ENCODE measurements at places on chromosomes 2 and 18. TPM values are rescaled to one million over a fixed set of nuclear protein-coding genes. Genes with fewer than 3 reads are reported as not detected.

GRCh38 chr2:23146011-23146410 lies 239.0 kb upstream of the KLHL29 start:
- DNase-seq = no peak

DNA sequence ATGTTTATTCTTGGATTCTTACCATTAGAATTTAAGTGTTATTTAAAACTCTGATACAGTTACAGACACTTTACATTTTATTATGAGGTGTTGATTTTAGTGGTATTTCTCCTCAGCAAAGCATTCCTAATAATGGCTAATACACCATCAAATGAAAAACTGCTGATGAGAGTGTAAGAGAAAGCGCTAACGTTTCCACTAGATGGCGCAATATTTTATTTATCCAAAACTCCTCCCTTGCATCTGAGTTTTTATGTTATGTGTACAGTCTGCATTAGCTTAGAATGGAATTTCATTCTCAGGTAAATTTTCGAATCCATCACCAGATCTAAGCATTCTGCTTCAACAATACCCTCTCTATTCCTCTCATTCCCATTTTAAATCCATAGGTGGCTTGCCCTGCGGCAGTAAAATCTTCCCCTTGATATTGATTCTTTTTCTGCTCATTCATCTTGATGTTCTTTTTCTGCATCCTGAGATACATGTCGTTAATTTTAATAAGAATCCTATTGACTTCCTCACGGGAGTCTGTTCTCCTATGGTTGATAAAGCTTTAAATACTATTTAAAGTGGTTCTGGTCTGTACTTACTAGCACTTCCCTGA lies 53.9 kb downstream of the PRKRA start:
- no peak for DNase-seq

DNA sequence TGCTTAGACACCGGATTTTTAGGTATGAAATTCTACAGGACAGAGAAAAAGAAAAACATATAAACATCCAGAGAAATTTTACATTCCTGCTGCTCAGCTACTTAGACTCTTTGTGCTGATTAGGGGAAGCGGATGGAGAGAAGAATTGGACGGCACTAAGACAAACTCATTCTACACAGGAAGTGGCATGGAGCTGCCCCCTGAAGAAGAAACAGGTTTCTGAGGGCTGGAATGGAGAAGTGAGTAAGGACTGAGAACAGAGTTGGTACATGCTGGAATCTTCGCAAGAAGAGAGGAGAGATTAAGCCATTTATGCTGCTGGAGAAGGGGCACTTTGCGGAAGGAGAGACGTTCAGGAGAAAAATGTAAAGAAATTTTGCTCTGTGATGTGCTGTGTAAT lies 253.0 kb upstream of the ERBB4 start:
- no peak for DNase-seq

Gene SGO2
- total RNA-seq = 1.7 TPM

DNA sequence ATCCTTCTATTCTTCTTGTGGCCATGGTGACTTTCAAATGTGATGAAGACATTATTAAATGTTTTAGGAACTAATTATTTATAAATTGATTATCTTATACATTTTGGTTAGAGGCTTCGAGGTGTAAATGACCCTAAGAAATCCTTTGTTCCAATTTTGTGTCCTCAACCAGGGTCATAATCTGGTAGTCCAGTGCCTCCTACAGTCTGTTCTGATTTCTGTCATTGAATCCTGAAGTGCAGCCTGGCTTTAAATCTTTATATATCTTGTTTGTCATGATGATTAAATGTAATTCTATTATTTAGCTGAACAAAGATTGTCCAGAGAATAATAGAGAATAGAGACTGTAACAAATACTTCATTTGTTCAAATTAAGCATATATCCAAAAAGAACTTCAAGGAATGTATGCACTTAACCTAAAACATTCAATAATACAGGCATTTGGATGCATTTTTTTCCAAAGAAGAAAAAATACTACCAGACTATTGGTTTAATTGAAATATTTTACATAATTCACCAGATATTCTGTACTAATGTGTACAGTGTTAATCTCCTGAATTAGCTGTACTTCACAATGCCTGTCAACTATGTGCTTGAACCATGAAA lies 89.8 kb downstream of the PRPF40A start:
- DNase-seq = no peak

DNA sequence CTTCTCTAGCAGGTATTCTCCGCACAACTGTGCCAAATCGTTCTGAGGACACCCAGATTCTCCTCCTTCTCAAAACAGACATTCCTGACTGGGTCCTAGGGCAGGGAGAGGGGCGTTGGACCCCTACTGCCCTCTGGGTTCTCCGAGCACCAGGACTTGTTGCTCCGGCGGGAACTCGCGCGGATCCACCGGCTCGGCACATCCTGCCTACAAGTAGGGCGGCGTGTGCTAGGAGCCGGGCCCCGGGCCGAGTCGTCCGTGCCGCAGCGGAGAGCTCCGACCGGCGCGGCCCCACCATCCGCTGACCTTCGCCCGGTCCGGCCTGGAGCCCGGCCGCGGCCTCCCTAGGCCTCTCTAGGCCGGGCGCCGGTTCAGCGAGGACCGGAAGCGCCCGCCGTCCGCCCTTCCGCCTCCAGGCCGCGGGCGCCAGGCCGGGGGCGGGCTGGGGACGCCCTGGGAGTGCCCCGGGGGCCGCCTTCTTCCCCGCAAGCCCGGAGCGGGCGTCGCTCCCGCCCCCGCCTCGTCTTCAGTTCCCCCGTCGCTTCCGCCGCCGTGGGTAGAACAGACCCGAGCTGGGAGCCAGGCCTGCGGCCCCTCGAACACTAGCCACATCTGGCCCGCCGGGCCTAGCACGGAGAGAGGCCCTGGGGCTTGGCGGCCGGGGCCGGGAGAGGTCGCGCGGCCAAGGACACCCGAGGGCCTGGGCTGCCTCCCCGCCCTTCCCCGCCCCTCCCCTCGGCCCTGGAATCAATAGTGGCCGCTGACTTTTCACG lies 7.6 kb upstream of the ONECUT2 start:
- no peak for DNase-seq

Gene GPBAR1
- 1.5 TPM for total RNA-seq

GRCh38 chr2:9527995-9528787 lies 27.4 kb downstream of the ADAM17 start:
- DNase-seq = no peak

Gene CDH20
- total RNA-seq = 0.75 TPM

Gene CTNNA2
- not detected for total RNA-seq

GRCh38 chr2:144456680-144457079 lies 63.2 kb downstream of the ZEB2 start:
- DNase-seq = no peak

DNA sequence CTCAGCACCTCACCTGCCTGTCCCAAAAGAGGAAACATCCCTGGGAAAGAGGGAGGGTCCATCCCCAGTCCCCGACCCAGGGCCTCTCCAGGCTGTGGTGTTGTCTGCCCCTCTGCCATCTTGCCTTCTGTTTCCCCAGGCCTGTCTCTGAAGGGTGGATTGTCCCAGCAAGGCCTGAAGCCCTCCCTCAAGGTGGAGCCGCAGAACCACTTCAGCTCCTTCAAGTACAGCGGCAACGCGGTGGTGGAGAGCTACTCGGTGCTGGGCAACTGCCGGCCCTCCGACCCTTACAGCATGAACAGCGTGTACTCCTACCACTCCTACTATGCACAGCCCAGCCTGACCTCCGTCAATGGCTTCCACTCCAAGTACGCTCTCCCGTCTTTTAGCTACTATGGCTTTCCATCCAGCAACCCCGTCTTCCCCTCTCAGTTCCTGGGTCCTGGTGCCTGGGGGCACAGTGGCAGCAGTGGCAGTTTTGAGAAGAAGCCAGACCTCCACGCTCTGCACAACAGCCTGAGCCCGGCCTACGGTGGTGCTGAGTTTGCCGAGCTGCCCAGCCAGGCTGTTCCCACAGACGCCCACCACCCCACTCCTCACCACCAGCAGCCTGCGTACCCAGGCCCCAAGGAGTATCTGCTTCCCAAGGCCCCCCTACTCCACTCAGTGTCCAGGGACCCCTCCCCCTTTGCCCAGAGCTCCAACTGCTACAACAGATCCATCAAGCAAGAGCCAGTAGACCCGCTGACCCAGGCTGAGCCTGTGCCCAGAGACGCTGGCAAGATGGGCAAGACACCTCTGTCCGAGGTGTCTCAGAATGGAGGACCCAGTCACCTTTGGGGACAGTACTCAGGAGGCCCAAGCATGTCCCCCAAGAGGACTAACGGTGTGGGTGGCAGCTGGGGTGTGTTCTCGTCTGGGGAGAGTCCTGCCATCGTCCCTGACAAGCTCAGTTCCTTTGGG lies 47.2 kb downstream of the BOLA3 start:
- no peak for DNase-seq

Gene SCYGR4
- not detected for total RNA-seq

Gene ZNF892
- 5.3 TPM for total RNA-seq

Gene DPP4
- 2.1 TPM for total RNA-seq

DNA sequence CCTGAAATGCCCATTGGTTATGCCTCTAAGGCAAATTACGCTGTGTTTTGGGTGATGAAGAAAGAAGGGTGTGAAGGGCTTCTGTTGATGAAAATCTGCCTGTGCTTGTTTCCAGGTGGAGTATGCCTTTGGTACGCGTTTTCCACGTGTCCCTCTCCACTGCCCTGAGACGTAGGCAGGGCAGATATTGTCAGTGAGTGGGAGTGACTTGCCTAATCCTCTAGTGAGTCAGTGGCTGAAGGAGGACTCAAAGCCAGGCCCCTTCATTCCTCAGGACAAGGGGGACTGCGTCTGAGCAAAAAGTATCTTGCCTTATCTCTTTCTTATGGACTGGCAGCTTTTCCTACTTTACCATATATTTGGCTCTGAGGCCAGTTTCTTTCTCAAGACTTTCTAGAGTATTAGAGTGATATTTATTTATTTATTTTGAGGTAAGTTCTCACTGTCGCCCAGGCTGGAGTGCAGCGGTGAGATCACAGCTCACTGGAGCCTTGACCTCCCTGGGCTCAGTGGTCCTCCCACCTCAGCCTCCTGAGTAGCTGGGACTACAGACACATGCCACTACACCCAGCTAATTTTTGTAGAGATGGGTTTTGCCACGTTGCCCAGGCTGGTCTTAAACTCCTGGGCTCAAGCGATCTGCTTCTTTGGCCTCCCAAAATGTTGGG lies 10.2 kb downstream of the RALB start:
- DNase-seq = no peak

- DNase-seq = no peak
Observed at GRCh38 chr2:171626949-171627348, 60.3 kb upstream of the DYNC1I2 start.

DNA sequence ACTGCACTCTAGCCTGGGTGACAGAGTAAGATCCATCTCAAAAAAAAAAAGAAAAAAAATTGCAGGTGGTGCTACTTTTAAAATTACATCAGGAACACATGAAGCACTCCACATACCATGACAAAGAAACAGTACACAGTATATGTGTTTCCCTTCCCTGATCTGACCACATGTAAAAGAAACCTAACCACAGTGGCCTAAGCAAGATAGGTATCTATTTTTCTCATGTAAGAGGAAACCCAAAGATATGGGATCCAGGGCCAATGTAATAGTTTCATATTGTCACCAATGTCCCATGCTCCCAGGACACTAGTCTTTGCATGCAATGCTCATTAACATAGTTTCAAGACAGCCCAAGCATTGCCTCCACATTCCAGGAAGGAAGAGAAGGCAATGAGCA lies 99.9 kb downstream of the DYM start:
- no peak for DNase-seq

Gene BCL11A
- total RNA-seq = 31.4 TPM

DNA sequence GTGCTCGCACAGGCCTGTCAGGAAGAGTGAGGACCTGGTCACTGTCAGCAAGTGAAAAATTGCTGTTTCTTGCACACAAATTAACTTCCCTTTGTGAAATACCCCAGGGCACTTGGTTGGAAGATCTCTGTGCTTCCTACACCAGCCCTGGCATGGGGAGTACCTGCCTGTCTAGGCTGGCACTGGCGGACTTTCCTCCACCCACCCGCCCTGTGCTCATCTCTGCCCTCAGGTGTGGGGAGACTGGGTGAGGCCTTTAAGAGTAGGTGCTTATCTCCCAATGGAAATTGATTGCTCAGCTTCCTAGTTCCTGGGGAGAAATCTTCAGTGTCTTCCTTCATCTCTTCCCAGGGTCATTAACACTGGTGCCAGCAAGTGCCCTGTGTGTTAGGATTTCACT lies 42.1 kb downstream of the IMPA2 start:
- DNase-seq = no peak

Gene TEX44
- total RNA-seq = not detected

Gene TCF23
- total RNA-seq = 0.42 TPM

Gene DSC1
- not detected for total RNA-seq

GRCh38 chr2:64157792-64158191 lies 13.6 kb upstream of the PELI1 start:
- no peak for DNase-seq

DNA sequence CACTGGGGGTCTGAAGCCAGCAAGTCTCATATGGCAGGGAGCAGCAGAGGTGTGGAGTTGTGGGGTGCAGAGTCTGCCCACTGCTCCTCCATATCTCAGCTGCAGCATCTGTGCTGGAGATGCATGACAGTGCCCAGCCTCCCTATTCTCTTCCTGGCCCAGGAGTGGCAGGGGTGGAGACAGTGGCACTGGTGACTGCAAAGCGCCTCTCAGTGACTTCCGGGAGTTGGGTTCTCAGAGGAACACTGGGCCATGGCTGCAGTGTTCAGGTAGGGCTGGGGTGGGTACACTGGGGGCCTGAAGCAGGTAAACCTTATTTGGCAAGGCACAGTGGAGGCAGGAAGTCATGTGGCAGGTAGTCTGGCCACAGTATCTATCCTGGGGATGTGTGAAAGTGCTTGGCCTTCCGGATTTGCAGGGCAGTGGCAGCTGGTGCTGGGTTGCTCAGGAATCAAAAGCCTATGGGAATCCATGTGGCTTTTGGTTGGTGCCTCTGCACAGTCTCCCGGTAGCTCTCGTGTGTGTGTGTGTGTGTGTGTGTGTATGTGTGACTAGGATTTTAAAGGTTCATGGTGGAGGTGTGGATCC lies 60.3 kb upstream of the THUMPD2 start:
- no peak for DNase-seq

GRCh38 chr2:82487354-82487753 lies 1971.7 kb downstream of the SUCLG1 start:
- no peak for DNase-seq

DNA sequence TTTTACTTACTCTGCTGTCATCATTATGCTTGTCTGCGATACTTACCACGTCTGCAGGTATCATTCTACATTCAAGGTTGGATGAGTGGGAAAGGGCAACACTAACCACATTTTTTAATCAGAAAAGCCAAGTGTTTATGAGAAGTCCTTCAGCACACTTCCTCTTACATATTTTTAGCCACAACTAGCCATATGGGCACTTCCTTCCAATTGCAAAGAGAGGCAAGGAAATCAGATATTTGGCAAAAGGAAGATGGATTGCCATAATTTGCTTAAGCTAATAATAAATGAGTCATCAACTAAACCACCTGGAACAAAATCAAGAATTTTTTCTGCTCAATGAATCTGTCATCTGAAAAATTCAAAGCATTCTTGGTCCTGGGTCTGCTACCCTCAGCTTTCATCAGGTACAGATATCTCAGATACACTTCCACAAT lies 16.7 kb upstream of the MRO start:
- no peak for DNase-seq

- DNase-seq = no peak
Observed at GRCh38 chr2:54641988-54642387, 81.5 kb upstream of the EML6 start.

GRCh38 chr18:9596226-9596625 lies 18.1 kb downstream of the PPP4R1 start:
- no peak for DNase-seq
